Stimulated activated CD8-positive, alpha-beta memory T cell treated with anti-CD3 and anti-CD28 coated beads, Interleukin-4, amount 100 ng/mL, for 4 hours (primary cell): ENCODE measurements at places on chromosomes 5 and 9.

DNA sequence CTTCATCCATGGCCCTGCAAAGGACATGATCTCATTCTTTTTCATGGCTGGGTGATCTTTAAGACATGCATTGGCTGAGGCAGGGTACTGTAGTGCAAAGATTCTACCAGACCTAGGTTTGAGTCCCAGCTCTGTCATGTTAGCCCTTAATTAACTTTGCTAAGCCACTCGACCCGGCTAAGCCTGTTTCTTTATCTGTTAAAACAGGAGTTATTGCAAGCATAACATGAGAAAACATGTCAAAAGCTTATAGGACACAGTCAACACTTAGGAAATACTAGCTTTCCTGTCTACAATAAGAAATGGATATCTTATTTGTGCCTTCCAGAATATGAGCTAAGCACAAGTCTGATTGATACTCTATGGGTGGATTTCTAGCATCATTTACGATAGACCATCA lies 92.6 kb downstream of the RASEF start:
- no peak for DNase-seq

DNA sequence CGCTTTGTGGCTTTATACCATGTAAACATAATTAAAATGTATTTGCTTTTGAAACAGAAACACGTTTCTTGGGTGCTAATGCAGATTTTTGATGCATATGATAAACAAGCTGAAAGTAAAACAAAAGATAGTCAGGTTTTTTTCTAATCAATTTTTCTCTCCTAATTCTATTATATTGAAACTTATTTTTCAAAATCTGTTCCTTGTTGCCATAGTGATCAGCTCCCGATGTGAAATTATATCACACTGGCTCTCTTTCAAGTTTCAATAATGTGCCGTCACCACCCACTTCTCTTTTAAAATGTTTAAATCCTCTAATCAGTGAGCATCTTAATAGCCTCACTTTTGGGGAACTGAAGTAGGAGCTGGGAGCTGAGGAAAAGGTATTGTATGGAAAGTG lies 36.4 kb upstream of the DAPK1 start:
- no peak for DNase-seq

- DNase-seq, result no peak
Observed at GRCh38 chr9:135526089-135526729, 5.0 kb downstream of the LCN1 start.

DNA sequence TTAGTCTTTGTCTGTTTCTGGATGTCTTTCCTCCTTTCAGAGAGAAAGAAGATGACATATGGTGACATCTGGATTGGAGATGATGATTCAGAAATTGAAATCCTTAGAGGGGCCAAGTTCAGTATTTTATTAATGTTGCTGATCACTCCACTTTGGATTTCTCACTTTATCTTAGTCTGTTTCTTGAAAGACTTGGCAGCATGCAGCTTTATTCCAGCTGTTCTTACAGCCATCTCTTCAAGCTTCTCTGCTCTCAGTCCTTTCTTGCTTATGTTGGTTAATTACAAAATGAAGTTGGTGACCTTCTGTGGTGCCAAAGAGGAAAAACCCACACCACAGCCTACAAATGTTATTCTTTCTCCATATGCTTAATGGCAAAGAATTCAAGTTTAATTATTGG lies 62.1 kb downstream of the SNCAIP start:
- no peak for DNase-seq

- no peak for DNase-seq
Observed at GRCh38 chr9:126667190-126668055, 53.7 kb downstream of the LMX1B start.

GRCh38 chr5:163379298-163380155 lies 57.9 kb upstream of the CCNG1 start:
- DNase-seq, result no peak

- no peak for DNase-seq
Observed at GRCh38 chr5:125037020-125037419, 290.6 kb upstream of the ZNF608 start.

DNA sequence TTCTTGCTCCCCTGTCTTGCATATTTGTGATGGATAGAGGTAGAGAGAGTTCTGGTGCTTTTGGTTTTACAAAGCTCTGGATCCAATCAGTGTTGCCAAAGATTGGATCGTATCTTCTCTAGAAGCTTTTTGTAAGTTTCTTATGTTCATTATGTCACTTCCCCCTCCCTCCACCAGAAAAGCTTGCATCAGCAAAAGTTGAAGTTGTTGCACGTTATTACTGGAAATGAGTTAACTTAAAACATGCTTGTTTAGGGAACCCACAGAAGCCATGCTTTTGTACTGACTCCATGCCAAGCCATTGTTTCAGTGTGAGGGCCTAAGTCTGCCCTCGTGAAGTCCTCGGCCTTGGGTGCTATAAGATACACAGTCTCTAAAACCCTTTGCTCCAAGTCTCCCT lies 186.5 kb downstream of the ERCC6L2 start:
- DNase-seq, result no peak
